Endodermal cell (in vitro differentiated cells): ENCODE measurements at places on chromosomes 1 and 21.

DNA sequence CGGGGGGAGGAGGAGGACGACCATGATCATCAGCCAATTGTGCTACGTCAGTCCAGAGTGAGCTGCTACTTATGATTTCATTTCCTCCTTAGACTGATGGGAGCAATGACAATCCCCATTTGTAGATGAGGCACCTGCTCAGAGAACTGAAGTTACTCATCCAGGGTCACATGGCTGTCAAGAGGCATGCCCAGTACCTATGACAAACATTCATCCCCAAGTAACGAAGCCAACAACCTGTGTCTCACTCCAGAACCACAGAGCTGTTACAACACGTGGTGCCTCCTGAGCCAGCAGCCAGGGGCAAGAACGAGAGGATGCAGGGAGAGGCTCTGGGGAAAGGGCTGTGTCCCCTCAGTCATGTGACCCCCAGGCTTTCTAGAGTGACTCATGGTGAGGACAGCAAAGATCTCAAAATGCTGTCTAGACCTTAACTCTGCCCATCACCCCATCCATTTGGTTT, 93.6 kb downstream of the SIM2 start:
- DNase-seq, result no peak

DNA sequence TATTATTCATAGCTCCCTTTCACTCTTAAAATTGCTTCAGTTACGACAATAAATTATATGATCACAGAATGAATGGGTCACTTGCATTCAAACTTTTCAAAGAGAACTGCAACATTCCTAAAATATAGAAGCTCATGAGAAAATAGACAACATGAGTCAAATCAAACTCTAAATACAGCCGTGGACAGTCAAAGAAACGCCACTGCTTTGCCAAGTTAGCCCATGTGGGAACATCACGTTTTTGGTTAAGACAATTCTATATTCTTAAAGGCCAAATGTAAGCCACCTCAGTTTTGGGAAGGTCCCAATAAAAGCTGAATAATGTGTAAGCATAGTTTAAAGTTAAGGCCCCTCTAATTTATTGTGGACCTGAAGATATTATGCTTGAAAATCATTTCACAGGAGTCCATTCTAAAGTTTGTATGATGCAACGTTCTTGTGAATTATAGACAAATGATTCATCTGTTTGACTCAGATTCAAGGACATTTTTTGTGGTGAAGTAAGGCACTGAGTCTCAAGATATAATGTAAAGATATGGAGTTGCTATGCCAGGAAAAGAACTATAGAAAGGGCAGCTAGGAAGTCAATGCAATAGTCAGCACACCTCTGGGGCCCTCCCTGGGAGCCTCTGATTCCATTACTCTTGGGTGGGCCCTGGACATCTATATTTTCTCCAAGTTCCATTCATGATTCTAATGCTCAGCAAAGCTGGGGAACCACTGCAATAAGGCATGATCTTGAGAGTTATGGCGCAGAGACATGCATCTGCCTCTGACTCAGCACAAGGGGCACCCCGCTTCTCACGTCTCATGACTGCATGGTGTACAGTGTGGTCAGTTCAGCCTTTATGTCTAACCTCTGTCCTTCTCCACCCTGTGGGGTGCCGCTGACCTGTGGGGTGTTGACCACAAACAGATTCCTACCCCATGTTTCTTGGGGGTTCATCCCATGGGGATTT, 33.9 kb downstream of the ETS2 start:
- no peak for DNase-seq

- DNase-seq, result no peak
These were observed 845.4 kb upstream of the ADAMTS5 start for GRCh38 chr21:27812279-27812678.

DNA sequence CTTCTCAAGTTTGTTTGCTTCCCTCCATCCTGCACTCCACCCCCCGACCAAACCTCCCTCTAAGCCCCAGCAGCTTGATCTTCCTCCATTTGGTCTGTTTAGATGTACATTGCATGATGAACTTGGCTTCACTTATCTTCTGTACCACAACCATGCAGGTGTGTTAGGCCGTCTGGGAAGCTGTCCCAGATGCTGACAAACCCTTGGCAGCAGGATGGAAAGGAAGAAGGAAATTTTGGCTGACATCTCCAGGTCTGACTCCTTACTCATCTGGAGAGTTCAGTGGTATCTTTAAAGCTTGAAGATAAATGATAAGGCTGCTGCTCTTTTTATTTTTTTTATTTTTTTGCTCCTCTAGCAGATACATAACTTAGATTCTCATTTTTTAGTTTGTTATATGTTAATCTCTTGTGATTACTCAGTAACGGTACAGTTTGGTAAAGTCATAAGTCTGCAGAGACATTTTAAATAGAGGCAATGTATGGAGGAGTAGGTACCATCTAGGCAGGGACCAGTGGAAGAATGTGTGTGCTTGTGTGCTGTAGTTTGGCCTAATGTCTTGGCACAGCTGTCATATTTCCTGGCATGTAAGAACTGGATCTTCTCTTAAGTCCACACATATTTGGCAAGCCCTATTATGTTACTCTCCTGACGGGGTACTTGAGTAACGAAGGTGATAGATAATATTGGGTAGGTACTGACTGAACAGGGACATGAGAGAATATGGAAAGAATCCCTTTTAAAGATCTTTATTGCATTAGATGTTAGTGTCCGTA, 79.7 kb downstream of the CACHD1 start:
- DNase-seq, result no peak
